Renal cortical epithelial cell (primary cell): ENCODE measurements at places on chromosomes 6 and 20. TPM values are rescaled to one million over a fixed set of nuclear protein-coding genes. Genes with fewer than 3 reads are reported as not detected.

Gene OOEP
- total RNA-seq, result not detected in 2 replicates

Gene GPR63
- 1.2 and 1.9 TPM in 2 replicates for total RNA-seq

Gene THEMIS
- total RNA-seq, result not detected in 2 replicates

Gene EYA2
- not detected in 2 replicates for total RNA-seq

Gene GPX5
- not detected in 2 replicates for total RNA-seq

Gene SLC22A2
- 5.3 and 20.3 TPM in 2 replicates for total RNA-seq

Gene CST4
- total RNA-seq, result not detected in 2 replicates

Gene ROS1
- 0.35 and 2.7 TPM in 2 replicates for total RNA-seq

Gene ADGRG6
- total RNA-seq, result 26.1 and 46.0 TPM in 2 replicates

Gene DCDC2
- 286 and 494 TPM in 2 replicates for total RNA-seq

Gene RIMS4
- total RNA-seq, result 0.05 TPM in 1 of 2 replicates, not detected in the other

Gene ARMC2
- total RNA-seq, result 2.6 and 4.8 TPM in 2 replicates

Gene RCAN2
- 1.6 and 3.1 TPM in 2 replicates for total RNA-seq

Gene PSORS1C2
- not detected in 2 replicates for total RNA-seq

Gene SRMS
- total RNA-seq, result not detected in 2 replicates

Gene ZNF451
- 52.4 and 73.3 TPM in 2 replicates for total RNA-seq

Gene PTPRT
- not detected in 2 replicates for total RNA-seq

- DNase-seq, result peak; percentile 33
These were observed 29.8 kb downstream of the UST start for GRCh38 chr6:148776321-148777308.

- peak; percentile 6 for DNase-seq
These were observed 2.0 kb downstream of the ARFGAP1 start for GRCh38 chr20:63274381-63275228.

GRCh38 chr6:29887330-29887818, 55.0 kb upstream of the HLA-A start:
- peak; percentile 33 for DNase-seq

DNA sequence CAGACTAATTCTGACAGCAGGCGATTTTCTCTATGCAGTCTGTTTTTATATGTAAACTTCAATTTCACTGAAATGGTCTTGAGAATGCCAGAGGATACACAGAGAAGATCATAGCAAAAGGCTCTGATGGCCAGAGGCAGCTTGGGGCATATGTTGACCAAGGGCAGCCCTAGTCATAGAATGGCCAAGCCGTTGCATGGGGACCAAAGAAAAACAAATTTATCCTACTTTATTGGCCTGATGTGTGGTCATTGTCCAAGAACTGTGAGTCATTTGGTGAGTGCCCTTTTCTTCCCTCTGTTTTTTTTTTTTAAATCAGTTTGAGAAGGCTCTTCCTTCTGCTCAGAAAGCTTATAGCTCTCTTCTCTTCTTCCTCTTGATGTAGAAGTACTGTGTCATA, 5.8 kb downstream of the HDGFL1 start:
- peak; percentile 41 for DNase-seq

DNA sequence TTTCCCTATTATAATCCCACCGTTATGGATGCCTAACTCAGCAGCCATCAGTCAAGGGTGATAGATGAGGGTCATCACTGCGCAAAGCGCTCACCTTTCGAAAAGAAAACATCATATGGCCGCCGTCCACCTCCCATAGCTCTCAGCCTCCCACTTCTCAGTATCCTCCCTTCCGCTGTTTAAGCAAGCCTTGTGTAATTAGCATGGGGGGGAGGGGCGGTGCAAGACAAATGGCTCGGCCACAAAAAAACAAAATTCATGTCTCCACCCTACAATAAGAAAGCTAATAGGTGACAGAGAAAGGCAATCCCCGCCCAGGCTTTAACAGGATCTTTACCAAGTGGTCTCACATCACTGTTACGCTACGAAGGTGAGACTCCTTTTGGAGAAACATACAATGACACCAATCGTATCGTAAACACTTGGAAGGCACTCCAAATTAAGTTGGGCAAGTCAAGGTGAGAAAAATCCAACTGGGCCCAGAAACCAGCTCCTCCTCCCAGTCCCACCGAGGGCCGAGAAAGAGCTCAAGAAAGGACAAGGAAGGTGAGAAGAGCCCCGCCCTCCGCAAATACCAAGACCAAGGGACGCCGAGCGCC, 645 bp downstream of the DDX39B start:
- peak; percentile 45 for DNase-seq

DNA sequence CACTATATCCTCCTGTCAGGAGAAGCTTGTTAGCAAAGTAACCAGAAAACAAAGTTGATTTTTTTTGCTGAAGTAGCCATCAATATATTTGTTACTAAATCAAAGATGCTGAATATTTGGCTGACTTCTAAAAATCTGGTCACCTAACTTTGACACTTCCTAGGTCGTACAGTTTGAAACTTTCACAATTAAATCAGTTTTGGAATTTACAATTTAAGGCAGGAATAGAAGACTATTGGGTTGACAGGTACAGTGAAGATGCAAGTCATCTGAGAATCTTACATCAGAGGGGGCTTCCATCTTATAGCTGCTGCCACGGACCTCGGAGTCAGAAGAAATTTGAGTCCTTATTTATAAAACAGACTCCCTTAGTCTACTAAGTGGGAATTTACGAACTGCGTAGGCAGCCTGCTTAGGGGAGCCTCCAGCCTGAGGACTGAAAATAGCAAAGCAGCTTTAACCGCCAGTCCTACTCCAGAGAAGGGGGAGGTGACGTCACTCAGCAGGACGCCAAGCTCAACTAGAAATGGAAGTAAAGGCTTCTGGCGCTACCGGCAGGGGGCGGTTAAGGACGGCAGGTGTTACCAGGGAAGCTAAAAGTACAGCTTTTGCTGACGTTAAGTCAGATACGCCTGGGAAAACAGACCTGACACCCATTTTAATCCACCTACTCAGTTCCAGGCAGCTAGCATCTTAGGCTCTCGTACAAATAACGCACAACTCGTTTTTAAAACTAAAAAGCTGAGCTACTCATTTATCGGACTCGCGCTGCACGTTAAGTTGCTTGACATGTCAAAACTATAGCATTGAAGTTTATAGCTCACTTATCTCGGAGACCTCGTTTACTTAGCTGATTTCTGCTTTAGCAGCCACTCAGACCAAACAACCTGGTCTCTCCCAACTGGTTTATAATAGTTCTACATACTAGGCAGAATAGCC, 61.1 kb upstream of the HFE start:
- DNase-seq, result peak; percentile 95

- no peak for DNase-seq
These were observed 73.8 kb upstream of the CD93 start for GRCh38 chr20:23159947-23160318.

GRCh38 chr6:36126553-36127458, 3.5 kb upstream of the MAPK13 start:
- peak; percentile 44 for DNase-seq

GRCh38 chr20:32510601-32511357, 74.4 kb downstream of the NOL4L start:
- DNase-seq, result no peak

DNA sequence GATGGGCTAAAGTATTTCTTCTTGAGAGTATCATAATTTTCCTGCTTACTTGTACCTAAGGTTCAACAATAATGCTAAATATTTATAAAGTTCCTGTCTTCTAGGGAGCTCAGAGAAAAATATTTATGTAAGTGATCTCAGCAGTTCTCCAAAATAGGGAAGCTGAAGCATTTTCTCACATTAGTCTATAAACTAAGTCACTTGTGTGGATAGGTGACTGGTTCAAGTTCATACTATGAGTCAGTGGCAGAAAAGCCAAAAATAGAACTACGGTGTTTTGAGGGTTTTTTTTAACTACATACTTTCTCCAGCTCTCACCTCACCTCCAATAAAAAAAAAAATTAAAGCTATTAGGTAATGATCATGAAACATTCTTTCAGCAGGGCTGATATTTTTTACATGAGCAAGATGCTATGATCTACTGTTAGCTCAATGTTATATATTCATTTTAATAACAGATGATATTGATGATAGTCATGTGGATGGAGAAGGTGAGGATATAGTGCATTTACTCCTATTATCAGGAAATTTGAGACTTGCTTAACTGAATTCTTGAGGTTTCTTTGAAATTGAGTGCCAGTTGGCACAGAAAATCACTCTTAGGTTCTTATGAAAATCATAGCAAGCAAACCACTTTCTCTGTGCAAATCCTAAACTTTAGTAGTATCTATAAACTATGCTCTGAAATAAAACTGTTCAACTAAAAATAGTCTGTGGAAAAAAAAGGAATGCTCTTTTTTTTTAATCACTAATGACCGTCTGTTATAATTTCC, 4.1 kb upstream of the MOXD1 start:
- DNase-seq, result peak; percentile 59

GRCh38 chr6:47163536-47163935, 121.4 kb upstream of the ADGRF1 start:
- DNase-seq, result no peak

DNA sequence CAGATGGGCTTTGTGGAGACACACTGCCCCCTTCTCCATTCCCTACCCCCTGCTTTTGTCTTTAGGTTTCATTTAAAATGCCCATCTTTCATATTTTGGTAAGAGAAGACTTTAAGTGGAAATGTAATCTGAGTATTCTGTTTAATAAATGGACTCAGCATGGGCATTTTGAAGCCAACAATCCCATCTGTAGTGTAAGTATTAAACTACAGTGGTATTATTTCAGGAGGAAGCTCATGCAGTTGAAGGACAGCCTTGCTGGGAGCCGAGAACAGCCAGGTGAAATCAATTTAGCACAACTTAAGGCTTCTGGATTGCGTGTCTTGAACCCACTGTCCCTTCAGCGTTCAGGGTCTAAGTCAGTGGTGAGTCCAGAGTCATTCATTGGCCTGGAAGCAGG, 63.5 kb downstream of the AKAP12 start:
- DNase-seq, result no peak

- DNase-seq, result no peak
These were observed 72.6 kb downstream of the SSR1 start for GRCh38 chr6:7240351-7240750.

- DNase-seq, result no peak
These were observed at the start of gene RAB22A for GRCh38 chr20:58309591-58310290. RAB22A (plus strand) TSS chr20:58309715; CDS start chr20:58309977, 262 bp downstream.

GRCh38 chr6:73722318-73723060, 26.5 kb downstream of the CD109 start:
- DNase-seq, result peak; percentile 69

GRCh38 chr20:19375801-19376200, 163.4 kb downstream of the SLC24A3 start:
- no peak for DNase-seq

- no peak for DNase-seq
These were observed 303.8 kb upstream of the MAN1A1 start for GRCh38 chr6:119653329-119653728.

GRCh38 chr6:142802124-142802523, 142.9 kb downstream of the HIVEP2 start:
- DNase-seq, result peak; percentile 98

GRCh38 chr20:57400231-57400701, 9.1 kb downstream of the RBM38 start:
- DNase-seq, result no peak

GRCh38 chr20:33466303-33466646, 22.7 kb upstream of the SNTA1 start:
- no peak for DNase-seq

- DNase-seq, result peak; percentile 6
These were observed 97.0 kb downstream of the KCNB1 start for GRCh38 chr20:49385465-49385864.

- no peak for DNase-seq
These were observed 389.2 kb upstream of the FLRT3 start for GRCh38 chr20:14726591-14726990.

DNA sequence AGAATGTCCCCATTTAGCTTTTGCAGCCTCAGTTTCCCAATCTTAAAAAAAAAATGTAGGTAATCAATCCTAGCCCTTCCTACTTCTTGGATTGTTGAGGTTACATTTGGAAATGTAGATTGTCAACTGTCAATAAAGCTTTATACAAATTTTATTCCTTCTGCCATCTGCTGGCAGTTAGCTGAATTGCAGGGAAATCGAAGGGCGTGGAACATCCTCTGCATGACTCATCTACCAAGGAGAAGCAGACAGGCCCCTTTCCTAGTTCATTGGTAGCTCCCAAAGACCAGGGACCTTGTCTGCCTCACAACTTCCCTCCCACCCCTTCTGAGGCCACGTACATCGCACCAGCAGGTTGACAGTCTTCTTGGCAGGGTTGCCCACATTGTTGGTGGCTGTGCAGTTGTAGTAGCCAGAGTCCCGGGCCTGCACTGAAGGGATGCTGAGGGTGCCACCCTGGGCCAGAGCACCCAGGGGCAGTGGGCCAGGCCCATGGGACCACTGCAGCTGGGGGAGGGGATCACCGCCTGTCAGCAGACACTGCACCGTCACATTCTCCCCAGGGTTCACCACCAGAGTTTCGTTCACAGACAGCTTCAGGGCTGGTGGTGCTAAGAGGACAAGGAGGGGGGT, 43.6 kb downstream of the MDGA1 start:
- DNase-seq, result no peak

DNA sequence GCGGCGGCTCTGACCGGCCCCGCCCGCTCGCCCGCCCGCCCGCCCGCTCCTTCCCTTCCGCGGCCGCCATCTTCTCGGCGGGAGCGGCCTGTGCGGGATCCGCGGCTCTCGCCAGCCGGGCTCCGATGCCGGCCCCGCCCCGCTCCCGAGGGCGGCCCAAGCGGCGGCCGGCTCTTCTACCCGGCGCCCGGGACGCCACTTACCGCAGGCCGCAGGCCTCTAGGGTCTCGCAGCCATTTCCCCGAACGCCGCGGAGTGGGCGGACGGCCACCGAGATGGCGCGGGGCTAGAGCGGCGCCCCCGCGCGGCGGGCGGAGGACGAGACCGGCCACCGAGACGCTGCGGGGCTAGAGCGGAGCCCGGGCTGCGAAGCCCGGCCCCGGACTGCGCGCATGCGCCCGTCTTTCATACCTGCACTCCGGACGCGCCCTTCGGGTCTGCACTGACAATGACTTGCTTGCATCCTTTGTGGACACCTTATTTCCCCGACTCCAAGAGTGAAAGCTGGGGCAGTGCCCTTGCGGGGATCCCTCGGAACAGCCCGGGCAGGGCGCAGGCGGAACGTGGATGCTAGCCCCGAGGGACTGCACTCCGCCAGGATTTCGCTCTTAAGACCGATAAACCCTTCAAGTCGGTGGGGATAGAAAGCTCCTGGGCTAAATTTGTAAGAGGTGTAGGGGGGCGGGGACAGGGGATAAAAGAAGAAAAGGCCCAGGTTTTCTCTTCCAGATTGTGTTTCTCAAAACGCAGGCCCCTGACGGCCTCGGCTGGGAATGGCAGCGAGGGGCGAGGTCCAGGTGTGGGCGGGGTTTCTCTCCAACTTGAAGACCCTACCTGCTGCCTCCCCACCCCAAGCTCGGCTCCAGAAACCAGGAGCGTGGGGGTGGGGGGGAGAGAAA, at the start of gene DIDO1:
DIDO1 (minus strand) TSS at position 277 of the 899 bp plus-strand sequence.
- peak; percentile 68 for DNase-seq

GRCh38 chr6:3471286-3471685, 14.4 kb upstream of the SLC22A23 start:
- no peak for DNase-seq

GRCh38 chr6:42046464-42047212, 3.7 kb upstream of the TAF8 start:
- DNase-seq, result peak; percentile 13

GRCh38 chr20:37077009-37077408, 18.8 kb downstream of the RBL1 start:
- no peak for DNase-seq

DNA sequence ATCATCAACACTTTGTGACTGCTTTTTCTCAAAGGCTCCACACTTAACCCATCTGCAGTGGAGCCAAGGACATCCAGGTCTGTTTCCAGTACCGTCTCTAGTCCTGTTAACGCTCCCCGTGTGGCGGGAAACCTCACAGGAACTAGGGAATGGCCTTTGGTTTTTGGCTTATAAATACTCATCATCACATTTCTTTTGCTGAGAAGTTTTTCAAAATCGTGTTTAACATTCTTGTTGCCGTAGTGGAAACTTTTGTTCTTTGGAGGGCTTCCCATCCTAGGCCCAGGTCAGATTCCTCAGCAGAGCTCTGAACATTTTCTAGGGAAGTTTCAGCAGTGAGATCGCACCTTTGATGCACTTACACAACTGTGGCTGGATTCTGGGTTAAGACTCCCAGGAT, 24.6 kb downstream of the DAAM2 start:
- no peak for DNase-seq
